CD4-positive, alpha-beta T cell treated with Interleukin-12 subunit alpha and Interleukin-12 subunit beta, for 1 hour (primary cell): ENCODE measurements at places on chromosomes 4 and X.

GRCh38 chr4:997375-998071 is 4.3 kb upstream of the SLC26A1 start:
- DNase-seq: no peak

DNA sequence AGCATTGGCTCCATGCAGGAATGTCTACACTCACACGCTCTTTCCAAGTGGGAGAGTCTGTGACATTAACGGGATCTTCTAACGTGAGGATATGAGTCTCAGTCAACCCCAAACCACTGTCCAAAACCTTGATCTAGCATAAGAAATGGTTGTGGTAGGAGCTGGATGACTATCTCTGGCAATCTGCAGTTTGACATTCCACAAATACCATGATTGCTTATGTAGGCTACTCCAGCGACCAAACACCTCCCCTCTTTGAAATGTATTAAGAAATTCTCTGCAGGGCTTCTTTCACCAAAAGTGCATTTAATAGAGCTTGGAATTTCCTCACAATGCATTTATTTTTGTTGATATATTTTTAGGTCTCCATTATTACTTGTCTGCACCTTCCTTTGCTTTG is 14.1 kb upstream of the STX18 start:
- DNase-seq: no peak

- DNase-seq: no peak
Measured at GRCh38 chrX:112961981-112962380, 121.3 kb upstream of the AMOT start.

DNA sequence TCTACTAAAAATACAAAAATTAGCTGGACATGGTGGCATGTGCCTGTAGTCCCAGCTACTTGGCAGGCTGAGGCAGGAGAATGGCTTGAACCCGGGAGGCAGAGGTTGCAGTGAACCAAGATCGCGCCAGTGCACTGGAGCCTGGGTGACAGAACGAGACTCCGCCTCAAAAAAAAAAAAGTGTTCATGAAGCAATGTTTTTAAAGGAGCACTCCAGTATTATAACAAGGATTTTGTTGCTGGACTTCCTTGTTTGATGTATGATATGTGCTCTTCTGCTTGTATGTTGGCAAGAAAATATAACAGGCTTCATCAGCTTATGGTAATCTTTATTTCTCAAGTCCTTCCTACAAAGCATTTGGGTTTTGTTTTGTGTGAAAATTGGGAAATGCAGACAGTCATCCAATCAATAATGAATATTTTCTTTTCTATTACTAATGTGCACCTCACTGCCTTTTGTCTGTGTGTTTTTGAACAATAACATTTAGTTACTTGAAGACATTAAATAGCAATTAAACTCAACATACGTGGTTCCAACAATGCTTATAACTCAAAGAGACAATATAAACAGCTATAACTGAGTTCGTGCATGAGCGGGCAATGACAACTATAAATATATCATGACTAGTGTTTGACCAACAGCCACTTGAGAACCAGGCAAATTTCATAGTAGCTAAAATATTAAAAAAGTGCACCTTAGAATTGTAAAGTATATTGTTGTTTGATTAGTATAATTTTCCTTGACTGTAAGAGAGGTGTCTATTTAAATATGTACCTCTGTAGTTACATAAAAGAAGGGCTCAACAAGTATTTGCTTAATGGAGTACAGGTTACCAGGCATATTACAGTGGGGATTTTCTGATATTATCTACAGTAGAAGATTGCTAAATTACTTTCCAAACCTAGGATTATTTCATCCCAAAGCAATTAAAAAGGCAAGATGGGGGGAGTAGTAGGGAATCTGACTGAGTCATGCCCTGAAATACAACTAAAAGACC is 210.7 kb downstream of the PPP3CA start:
- DNase-seq: no peak

DNA sequence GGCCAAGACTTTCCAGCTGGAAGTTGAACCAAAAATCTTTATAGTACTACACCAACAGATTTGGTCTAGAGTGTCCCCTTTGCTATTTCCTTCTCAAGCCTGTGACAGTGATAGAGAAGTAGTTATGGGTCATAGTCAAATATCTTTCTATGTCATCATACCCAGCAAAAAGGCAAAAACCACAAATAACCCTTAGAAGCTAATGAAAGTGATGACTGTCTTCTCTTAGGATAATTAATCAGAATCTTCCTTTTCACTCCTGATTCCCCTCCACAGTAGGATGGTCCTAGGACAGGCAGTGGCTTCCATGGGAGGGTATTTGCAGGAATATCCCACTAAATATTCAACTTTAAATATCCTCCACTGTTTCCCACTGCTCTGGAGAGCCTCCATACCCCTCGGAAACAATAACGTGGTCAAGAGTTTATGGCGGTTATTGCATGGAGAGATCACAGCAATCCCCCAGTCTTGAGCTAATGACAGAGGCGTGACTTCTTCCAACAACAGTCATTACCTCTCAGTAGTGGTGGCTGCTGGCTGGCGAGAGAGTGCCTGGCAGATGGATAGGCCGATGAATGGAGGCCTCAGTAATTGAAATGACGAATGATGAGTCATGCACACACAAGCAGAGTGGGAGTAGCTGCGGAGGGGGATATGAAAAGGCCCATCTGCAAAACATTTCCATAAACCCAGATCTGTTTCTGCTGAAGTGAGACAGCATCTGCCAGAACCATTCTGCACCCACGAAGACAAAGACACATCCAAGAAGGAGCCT is 154.9 kb downstream of the STK32B start:
- DNase-seq: no peak

- no peak for DNase-seq
Measured at GRCh38 chr4:176439611-176440010, 119.8 kb downstream of the SPCS3 start.

DNA sequence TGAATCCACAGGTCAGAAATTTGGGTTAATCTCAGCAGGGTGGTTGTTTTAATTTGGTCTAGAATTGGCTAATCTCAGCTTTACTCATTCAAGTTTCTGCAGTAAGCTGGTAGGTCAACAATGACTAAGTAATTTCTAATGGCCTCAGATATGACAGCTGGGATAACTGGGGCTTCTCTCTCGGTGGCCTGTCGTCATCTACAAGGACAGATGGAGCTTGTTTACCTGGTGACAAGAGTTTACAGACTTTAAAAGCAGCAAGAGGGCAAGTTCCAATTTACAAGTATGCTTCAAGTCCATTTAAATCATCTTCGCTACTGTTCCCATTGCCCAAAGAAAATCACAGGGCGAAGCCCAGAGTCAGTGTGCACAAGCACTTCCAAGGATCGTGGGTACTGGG is 453.9 kb downstream of the PDHA2 start:
- DNase-seq: no peak

DNA sequence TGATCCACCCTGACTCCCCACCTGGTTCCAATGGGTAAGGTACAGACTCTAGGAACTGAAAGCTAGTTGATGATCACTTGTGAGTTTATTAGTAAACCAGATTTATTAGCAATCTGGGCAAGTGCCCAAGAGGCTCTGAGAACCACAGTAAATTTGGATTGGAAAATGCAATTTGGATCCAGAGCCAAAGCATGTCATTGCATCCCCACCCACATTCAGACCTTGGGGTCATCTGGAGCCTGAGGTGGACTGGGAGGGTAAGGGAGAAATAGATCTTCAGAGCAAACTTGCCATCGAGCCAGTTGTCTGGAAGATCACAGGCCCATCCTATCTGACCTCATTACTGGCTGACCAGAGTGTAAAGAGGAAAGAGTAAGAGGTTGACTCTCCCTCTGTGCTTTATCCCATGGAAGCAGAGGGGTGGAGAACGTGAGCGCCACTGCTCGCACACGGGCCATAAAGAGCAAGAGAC is 78.7 kb upstream of the RASGEF1B start:
- no peak for DNase-seq

DNA sequence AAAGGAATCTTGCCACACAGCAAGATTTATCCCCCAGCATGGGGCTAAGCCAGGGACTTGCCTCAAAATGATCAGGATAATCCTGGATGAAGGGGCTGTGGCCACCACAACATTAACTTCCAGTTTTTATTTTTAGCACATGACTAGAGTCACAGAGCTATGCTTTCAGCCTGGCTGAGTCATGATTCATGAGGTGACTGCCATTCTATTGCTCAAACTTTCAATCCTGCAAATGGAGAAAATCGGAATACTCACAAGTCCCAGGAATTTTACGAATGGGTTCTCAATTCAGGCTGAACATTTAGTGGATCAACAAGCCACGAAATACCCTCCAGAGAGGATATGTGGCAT is 70.7 kb upstream of the HPGD start:
- DNase-seq: no peak

- DNase-seq: no peak
Measured at GRCh38 chr4:3657902-3658529, 108.2 kb upstream of the ADRA2C start.
